ENCODE measurements at places on chromosomes 6 and 20.
A peak's percentile ranks its signal among the peaks of the same experiment; 100 is the strongest.

GRCh38 chr20:35726842-35727711, 15.0 kb downstream of the RBM39 start:
- no peak for DNase-seq

DNA sequence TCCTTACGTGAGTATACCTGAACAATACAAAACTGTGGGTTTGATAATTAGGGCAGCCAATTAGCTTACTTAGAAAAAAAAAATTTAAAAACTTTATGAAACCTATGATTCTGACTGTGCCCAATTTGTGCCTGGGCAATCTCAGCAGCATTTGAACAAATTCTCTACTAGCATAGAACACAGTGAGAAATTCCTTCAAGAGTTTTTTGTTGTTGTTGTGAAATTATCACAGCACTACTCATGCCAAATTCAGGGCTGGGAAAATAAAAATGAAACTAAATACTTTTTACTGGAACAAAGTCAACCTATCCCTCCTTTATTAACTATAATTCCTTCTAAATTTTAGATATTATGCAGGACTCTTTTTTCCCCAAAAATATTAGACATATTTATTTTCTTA, 42.9 kb downstream of the POU3F2 start:
- no peak for DNase-seq

DNA sequence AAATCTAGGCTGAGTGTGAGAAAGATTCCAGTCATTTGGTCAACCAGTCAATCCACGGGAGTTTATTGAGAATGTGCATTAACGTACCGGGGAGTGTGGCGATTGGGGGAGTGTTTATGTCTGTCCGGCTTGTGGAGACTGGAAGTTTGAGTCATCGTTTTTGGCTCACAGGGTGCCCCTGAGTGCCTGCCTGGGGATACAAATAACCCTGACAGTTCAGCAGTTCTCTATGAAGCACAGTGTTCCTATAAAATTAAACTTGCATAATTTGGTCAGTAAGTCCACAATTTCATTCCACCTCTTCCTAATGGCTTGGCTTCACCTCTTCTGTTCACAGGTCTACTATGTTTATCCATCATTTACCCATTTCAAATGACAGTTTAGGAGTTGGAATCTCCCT, 72.6 kb upstream of the PLEKHG1 start:
- no peak for DNase-seq

- no peak for DNase-seq
These were observed 85.1 kb downstream of the PHF20 start for GRCh38 chr20:35856866-35857265.

DNA sequence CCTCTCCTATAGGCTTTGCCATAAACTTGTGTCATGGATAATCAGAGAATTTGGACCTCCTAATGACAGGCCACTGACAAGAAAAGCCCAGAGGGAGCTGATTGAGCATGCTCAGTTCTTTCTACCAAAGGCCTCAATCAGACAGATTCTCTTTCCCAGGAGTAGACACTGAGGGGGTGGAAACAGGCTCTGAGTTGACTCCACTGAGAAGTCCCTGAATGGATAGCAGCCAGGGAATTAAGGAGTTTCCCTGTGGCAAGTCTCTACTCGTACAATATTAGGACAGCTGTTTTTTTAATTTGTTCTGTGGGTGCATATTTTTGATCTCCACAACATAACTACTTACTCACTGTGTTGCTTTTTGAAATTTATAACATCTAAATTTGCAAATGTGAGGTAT, 63.3 kb downstream of the SLC16A10 start:
- DNase-seq, result no peak

- DNase-seq, result peak; percentile 77
These were observed 3.3 kb upstream of the MOG start for GRCh38 chr6:29653452-29654038.

DNA sequence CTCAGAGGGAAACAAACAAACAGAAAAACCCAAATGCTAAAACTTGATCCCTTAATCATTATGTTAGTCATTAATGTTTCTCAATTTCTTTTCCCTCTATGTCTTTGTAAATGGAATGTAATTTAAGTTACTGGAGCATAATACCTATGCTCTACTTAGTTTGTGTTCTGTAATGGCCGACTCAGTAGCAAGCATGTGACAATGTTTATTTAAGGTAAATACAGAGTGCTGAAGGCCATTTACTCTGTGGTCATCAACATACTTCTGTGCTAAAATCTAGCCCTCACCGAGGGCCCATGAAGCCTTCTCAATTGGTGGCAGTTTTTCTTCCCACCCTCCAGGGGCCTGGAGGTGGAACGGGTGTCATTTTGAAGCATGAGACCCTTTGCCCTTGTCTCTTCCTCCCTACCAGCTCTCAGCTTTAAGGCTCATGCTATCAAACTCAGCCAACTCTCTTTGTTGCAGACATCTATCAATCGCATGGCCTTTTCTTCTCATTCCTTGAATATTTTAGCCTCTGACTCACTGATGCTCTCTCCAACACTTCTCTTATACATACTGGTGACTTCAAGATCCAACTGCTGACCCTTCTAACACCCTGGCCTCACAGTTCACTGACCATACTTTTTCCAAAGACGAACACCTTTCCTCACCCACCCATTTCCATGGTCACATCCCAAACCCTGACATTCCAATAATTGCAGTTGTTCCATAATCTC, 48.2 kb downstream of the STX7 start:
- no peak for DNase-seq

- no peak for DNase-seq
These were observed 84.9 kb downstream of the ANKRD60 start for GRCh38 chr20:58143531-58143930.

DNA sequence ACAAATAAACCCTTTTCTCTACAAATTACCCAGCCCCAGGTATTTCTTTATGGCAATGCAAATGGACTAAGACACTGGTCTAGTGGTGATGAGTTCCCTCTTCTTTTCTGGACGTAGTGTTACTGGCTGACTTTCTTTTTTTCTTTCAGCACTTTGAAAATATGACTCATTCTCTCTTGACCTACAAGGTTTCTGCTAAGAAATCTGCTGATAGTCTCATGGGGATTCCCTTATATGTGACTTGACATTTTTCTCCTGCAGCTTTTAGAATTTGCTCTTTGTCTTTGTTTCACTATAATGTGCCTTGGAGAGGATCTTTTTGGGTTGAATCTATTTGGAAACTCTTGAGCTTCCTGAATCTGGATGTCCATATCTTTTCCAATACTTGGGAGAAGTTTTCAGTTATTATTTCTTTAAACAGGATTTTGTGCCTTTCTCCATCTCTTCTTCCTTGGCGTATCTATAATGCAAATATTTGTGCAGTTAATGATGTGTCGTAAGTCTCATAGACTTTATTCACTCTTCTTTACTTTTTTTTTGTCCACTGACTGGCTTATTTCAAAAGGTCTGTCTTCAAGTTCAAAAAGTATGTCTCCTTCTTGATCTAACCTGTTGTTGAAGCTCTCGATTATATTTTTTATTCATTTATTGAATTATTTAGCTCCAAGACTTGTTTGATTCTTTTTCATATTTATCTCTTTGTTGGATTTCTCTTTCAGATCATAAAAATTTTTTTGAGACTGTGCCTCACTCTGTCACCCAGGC, 42.2 kb upstream of the TPD52L1 start:
- DNase-seq, result no peak

DNA sequence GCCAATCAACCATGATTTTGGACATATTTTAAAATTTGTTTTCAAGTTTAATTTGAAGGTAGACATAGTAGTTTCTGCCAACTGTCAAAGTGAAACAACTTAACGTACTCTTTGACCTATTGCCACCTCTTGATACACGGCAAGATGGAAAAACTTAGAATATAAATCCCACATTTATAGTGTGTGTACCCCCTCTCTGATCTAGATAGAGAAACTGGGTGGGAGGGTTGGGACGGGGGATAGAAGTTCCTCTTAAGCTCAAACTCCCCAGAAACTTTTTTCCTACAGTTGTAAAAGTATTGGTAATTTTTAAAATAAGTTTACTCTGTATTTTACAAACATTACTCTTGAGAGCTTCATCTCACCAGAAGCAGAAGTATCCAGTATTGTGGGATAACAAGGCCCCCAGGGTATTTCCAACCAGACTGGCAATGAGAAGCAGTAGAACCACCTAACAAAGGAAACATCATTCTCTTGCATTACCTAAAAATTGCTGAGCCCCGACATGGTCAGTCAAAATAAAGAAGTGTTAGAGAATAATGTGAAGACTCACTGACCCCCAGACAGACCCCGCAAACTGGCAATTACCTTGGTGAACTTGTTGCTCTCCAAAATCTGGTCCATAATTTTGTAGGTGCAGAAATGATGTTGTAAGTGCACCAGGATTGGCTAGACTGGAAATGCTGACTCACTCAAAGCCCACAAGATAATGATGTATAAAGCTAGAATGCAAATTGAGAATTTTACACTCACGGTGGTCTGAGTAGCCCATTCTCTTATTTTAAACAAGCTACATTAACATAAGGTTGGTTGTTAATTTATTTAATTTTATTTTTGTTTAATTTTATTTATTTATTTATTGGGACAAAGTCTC, 74.7 kb upstream of the TNFAIP3 start:
- no peak for DNase-seq

- DNase-seq, result no peak
These were observed 214.7 kb downstream of the PLCB1 start for GRCh38 chr20:8346700-8347270.

GRCh38 chr6:22682979-22683378, 113.6 kb downstream of the HDGFL1 start:
- DNase-seq, result no peak

GRCh38 chr6:135972150-135972549, 120.6 kb downstream of the PDE7B start:
- DNase-seq, result no peak

GRCh38 chr6:39849764-39850163, 57.6 kb downstream of the DAAM2 start:
- DNase-seq, result no peak

GRCh38 chr6:85792254-85792653, 149.6 kb upstream of the SYNCRIP start:
- DNase-seq, result no peak

DNA sequence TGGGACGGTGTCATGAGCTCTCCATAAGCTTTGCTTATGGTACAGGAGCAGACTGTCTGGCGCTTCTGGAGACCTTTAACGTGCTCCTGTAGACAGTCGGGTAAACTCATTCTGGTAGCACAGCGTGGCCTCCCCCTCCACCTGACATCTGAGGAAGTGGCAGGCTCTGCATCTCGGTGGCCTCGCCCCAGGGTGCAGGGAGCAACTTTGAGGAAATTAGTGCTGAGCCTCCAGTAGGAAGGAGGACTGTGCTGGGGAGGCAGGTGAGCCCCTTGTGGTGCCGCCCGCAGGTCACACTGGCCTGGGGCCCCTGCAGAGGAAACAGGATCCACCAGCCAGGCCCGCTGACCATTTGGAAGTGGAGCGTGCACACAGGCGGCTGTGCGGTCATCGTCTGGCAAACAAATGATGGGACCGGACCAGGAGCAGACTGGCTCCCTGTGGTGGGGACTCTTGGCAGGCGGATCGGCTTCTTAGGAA, 57.9 kb downstream of the SYNJ2 start:
- DNase-seq, result peak; percentile 52

GRCh38 chr6:27476090-27476489, 3.2 kb upstream of the ZNF184 start:
- no peak for DNase-seq

DNA sequence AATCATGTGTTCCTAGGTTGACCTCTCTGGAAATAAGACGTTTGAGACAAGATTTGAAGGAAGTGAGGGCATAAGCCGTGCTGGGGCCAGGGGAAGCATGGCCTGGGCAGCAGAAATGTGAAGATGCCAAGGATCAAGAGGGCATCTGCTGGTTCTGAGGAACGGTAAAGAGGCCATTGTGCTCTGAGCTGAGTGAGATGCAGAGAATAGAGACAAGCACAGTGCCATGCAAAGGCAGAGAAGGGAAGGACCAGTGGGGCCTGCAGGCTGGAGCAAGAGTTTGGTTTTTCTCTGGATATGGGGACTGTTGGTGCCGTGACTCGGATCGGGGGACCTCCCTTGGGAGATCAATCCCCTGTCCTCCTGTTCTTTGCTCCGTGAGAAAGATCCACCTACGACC, 50.8 kb downstream of the SMPDL3A start:
- DNase-seq, result no peak

GRCh38 chr6:160141001-160141726, 19.5 kb downstream of the SLC22A1 start:
- DNase-seq, result no peak

GRCh38 chr6:105596284-105596755, 193.4 kb upstream of the PREP start:
- no peak for DNase-seq

- DNase-seq, result peak; percentile 88
These were observed 2.0 kb upstream of the SLC22A23 start for GRCh38 chr6:3458706-3459421.

DNA sequence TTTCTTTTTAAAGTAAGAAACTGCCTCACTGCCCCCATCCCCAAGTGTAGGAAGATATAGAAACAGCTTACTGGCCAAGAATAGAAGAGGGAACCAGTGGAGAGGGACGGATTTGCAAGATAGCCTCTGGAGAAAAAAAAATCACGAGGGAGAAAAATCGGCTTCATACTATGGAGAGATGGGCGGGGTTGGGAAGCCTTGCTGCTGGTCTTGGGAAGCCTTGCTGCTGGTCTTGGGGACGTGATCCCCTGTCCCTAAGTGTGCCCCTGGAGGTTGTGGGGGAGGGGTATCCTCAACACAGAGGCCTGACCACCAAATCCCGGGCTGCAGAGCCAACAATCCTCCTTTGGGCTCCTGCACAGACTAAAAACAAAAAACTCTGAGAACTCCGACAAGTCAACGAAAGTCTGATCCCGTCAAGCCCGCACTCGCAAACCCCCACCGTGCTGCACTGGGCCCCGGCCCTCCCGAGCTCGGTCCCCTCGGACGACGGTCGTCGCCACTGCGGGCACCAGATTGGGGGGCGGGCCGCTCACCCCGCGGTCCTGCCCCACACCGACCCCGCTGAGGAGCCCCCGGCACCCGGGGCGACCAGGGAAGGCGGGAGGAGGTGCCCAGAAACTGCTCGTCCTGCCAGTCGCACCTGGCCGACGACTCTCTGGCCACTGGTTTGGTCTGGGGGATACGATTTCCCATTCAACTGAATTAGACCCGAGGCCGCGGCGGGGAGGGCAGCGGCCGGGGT, 750 bp downstream of the MAP7 start:
- peak; percentile 29 for DNase-seq
